ENCODE measurements at places on chromosomes 3 and 15. TPM values are rescaled to one million over a fixed set of nuclear protein-coding genes. Genes with fewer than 3 reads are reported as not detected.

Gene TNK2
- total RNA-seq: 27.4 TPM

Gene CPNE4
- total RNA-seq: 5.7 TPM

Gene BTBD1
- total RNA-seq: 55.0 TPM

Gene VWA5B2
- 0.29 TPM for total RNA-seq

Gene LRRIQ4
- not detected for total RNA-seq
